ENCODE measurements at places on chromosomes 13 and 19. TPM values are rescaled to one million over a fixed set of nuclear protein-coding genes. Genes with fewer than 3 reads are reported as not detected.

- DNase-seq: peak; percentile 89
Measured at GRCh38 chr19:55080121-55080967, 4.7 kb downstream of the EPS8L1 start.

DNA sequence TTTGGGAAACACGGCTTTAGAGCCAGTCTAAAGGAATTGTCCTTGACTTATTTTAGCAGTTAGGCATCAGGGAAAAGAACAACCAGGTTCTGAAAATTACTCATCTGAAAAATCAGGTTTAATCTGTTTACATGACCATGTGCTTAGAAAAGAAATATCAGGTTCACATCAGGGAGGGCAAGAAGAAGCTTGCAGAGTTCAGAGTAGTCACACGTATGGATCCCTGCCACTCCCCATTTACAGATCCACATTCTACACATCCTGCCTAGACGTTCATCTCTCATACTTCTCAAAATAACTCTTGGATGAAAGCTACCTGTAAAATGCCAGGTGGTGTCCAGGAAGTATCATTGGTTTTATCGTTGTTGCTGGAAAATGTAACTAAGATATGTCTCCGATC is 14.0 kb upstream of the PHF11 start:
- DNase-seq: no peak

DNA sequence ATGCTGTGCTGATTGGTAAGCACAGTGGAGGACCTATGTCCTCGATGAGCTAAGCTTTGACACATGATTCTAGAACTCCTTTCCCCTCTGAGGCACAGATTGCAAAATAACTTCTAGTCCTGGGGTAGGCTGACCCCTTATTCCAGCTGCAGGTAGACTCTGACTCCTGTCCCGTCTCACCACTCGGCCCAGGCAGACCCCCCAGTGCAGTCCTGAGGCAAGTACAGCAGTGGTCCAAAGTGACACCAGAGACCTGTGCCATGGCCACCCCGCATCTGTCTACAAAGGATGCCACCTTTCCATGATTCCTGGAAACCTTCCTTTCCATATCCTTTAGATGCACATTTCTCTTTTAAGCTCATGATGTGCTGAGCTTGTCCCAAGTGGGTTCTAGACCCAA is 482.5 kb downstream of the ZNF536 start:
- DNase-seq: no peak

DNA sequence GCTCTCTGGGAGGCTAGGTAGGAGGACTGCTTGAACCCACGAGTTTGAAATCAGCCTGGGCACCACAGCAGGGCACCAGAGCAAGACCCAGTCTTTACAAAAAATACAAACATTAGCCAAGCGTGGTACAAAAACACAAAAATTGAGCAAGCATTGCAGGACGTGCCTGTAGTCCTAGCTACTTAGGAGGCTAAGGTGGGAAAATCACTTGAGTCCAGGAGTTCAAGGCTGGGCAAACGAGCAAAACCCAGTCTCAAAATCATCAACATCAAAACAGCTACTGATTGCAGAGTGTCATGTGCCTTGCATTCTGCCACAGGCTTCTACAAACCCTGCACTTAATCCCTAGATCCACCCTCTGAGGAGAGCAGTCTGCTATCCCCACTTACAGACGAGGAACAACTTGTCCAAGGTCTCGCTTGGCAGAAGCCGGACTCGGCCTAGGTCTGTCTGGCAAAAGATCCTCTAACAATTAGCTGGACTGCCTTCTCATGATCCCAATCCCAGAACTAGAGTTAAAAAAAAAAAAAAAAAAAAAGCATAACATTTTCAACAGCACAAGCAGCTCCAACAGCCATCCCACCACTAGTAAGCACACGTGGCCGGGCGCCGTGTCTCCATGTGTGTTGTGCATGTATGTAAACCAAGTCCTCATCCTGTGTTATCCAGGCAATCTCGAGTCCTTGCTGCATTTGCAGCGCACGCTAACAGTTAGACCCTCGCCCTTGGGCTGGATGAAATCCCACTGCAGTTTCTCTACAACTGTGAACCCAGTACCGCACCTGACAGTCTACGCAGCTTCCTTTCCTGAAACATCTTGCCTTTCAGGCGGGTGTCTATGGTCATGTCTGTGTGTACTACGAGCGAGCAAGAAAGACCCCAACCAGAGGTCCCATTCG is 2.0 kb downstream of the PPP6R1 start:
- DNase-seq: no peak

- no peak for DNase-seq
Measured at GRCh38 chr13:95367309-95367843, 66.1 kb upstream of the ABCC4 start.

- DNase-seq: no peak
Measured at GRCh38 chr19:7605490-7606222, 10.0 kb downstream of the CAMSAP3 start.

GRCh38 chr19:51694318-51695085 is 1.4 kb downstream of the SPACA6 start:
- DNase-seq: no peak

DNA sequence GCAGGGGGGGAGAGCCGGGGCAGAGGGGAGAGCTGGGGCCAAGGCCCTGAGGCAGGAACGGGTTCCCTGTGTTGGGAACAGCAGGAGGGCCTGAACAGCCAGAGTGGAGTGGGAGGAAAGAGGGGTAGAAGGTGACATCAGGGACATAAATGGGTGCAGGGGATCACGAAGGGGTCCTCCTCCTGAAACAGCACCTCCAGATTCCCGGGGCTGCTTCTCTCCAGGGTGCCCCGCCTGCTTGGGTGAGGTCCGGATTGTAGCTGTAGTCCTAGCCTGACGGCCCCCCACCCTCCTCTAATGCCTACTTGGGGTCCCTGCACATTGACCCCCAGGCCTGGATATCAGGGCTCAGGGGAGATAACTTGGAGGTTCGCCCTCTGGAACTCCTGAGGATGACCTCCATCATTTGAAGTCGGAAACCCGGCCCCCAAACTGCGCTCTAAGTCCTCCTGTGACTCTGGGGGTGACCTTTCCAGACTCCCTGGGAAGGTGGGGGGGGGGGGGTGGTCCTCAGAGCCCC is 473 bp upstream of the SCN1B start:
- DNase-seq: peak; percentile 60

- peak; percentile 85 for DNase-seq
Measured at GRCh38 chr19:49690656-49691242, at the start of gene CPT1C. Gene CPT1C, plus strand, starts transcription at chr19:49691116. Its CDS starts 1,137 bp downstream, at chr19:49692253.

GRCh38 chr13:40878321-40878720 is 88.9 kb downstream of the SLC25A15 start:
- DNase-seq: no peak

- no peak for DNase-seq
Measured at GRCh38 chr13:41880966-41881365, 79.9 kb downstream of the VWA8 start.

DNA sequence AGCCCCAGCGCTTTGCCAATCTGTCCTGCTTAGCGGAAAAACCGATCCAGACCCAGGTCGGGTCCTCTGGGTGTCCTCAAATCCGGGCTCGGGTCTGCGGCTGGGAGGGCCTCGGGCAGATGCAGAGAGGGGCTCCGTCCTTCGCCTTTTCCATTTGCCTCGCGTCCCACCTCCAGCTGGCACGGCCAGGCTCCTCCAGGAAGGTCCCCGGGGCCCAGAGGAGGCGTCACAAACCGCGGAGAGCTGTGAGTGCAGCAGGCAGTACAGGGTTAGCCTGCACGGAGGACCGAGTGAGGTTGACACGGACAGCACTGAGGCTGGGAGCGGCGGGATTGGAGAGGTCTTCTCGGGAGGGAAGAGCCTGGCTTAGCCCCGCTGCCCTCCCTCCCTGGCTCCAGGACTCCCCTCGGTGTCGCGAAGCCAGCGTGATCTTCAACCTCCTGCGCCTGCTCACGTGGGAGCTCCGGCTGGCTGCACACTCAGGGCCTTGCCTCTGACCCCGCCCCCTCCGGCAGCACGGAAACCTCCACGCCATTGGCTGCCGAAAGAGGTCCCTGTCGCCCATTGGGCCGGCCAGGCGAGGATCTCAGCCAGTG is 2.8 kb upstream of the IFNL2 start:
- DNase-seq: no peak

GRCh38 chr13:74413482-74413881 is 279.3 kb upstream of the KLF12 start:
- no peak for DNase-seq

DNA sequence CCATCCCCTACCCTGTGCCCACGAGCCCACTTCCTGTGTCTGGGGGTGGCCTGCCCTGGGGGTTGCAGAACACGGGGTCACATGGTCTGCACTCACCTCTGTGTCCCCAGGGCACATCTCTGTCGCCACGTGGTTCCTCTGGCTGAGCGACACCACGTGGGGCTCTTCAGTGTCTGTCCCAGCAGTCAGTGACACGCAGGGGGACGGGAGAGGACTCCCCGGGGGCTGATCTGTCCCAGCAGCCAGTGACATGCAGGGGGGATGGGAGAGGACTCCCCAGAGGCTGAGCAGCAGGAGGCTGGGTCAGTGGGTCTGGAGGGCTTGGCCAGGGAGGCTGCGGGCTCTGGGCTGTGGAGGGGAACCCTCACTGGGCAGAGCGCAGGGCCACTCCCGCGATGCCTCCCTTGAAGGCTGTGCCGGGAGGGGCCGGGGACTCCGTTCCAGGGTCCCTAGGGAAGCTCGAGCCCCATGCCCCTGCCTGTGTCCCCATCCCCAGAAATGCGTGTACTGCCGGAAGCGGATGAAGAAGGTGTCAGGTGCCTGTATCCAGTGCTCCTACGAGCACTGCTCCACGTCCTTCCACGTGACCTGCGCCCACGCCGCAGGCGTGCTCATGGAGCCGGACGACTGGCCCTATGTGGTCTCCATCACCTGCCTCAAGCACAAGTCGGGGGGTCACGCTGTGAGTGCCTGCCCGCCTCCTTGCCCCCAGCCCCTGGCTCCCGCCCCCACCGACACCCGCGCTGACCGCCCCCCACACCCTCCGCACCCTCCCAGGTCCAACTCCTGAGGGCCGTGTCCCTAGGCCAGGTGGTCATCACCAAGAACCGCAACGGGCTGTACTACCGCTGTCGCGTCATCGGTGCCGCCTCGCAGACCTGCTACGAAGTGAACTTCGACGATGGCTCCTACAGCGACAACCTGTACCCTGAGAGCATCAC is 174.8 kb downstream of the KDM4B start:
- peak; percentile 78 for DNase-seq

DNA sequence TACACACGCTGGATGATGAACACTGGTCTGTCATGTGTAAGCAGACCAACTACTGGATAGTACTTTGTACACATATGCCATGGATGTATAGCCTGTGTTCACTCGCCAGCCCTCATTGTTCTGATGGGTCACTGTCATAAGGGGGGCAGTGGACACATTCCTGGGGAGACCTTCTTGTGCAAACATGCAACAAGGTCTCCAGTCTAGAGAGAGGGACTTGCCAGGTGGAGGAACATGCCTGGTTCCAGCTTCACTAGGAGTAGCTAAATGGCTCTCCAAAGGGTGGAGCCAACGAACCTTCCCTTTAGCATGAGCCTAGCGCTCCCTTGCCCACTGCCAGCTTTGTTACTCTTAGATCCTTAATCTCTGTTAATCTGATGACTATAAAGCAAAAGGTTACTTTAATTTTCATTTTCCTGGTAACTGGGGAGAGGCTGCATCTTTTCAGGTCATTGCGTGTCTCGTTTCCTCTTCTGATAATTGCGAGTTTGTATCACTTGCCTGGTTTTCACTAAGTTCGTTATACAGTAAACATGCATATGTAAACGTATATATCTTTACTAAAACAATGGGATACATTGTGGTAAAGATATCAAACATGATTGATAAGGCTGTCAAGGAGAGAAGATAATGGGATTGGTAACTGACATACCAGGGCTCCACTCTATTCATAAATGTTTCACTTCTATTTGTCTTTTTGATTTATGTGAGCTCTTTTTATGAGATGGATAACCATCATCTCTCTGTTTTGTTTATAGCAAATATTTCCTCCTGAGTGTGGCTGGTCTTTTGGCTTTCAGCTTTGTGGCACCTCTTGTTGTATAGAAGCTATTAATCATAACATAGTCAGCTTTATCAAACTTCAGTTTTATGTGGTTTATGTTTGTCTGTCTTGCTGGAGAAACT is 235.2 kb upstream of the SGCG start:
- DNase-seq: no peak

DNA sequence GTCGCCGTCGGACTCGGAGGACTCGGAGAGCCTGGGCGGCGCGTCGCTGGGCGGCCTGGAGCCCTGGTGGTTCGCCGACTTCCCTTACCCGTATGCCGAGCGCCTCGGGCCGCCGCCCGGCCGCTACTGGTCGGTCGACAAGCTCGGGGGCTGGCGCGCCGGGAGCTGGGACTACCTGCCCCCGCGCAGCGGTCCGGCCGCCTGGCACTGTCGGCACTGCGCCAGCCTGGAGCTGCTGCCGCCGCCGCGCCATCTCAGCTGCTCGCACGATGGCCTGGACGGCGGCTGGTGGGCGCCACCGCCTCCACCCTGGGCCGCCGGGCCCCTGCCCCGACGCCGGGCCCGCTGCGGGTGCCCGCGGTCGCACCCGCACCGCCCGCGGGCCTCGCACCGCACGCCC is 2.5 kb upstream of the GRWD1 start:
- DNase-seq: no peak

- DNase-seq: no peak
Measured at GRCh38 chr13:45674908-45675307, 27.2 kb upstream of the CBY2 start.

- DNase-seq: no peak
Measured at GRCh38 chr13:23434491-23434890, 989 bp upstream of the SACS start.

DNA sequence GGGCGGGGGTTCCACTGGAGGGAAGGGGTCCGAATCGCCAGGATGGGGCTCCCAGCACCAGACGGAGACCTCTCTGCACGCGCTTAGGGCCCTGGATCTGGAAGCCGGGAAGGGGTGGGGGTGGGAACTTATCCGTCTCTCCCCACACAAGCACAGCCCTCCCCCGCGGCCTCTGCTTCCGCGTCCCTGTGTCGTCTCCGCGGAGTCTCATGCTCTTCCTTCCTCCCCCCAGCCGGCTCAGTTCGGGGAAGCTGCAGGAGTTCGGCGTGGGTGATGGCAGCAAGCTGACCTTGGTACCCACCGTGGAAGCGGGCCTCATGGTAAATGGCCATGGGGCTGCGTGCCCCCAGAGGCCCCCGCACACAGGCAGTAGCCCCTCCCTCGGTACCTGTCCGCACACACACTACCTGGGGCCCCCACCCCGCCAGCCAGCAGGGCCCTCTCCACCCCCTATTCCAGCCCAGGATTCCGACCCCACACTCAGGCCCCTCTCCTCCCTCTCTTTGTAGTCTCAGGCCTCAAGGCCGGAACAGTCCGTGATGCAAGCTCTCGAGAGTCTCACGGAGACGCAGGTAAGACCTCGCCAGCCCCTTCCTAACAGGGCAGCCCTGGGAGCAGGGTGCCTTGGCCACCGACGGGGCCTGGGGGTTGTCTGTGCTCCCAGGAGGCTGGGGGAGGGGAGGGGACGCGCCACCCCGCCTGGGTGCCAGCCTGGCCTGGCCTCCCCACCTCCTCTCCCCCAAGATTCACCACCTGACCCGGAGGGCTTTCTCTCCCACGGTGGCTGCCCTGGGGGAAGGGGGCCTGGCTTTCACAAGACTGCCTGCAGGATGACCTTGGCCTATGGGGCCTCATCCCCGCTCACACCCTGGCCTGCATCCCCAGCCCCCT is 3.2 kb downstream of the MIDN start:
- DNase-seq: peak; percentile 93

GRCh38 chr13:102392481-102393209 is 9.2 kb downstream of the FGF14 start:
- DNase-seq: no peak

ZNF805 gene
- total RNA-seq: 9.3 TPM

HPN gene
- 3.9 TPM for total RNA-seq

CBARP gene
- total RNA-seq: 0.89 TPM

LRRC25 gene
- 3.7 TPM for total RNA-seq

DHDH gene
- not detected for total RNA-seq

CCDC70 gene
- not detected for total RNA-seq

GPR183 gene
- total RNA-seq: 9.7 TPM

GJB6 gene
- total RNA-seq: not detected

ZNF134 gene
- 17.1 TPM for total RNA-seq

ZNF154 gene
- 8.4 TPM for total RNA-seq
